ENCODE measurements at places on chromosomes 2 and 18.
A peak's percentile ranks its signal among the peaks of the same experiment; 100 is the strongest.

DNA sequence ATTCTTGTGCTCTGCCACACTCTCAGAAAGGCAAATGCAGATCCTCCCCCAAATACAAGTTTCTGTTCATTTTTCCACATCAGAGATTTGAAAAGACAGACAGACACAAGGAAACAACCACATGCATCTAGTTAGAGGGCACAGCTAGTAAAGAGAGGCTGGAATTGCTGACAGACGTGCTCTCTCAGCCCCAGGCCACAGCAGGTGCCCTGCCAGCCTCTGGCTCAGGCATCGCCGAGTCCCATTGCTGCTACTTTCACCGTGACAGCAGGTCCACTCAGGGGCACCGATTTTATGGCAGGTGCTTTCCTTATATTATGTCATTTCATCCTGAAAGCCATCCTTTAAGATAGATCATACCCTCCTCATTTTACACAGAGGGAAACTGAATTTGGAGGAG is 507.5 kb downstream of the EIPR1 start:
- no peak for DNase-seq

GRCh38 chr2:15127301-15127700 is 433.8 kb downstream of the NBAS start:
- DNase-seq: no peak

- DNase-seq: no peak
Observed at GRCh38 chr18:50231621-50232020, 34.7 kb downstream of the CFAP53 start.

GRCh38 chr18:6595666-6596065 is 133.8 kb upstream of the ARHGAP28 start:
- no peak for DNase-seq

- peak; percentile 26 for DNase-seq
Observed at GRCh38 chr2:24382363-24383073, 22.2 kb upstream of the ITSN2 start.

DNA sequence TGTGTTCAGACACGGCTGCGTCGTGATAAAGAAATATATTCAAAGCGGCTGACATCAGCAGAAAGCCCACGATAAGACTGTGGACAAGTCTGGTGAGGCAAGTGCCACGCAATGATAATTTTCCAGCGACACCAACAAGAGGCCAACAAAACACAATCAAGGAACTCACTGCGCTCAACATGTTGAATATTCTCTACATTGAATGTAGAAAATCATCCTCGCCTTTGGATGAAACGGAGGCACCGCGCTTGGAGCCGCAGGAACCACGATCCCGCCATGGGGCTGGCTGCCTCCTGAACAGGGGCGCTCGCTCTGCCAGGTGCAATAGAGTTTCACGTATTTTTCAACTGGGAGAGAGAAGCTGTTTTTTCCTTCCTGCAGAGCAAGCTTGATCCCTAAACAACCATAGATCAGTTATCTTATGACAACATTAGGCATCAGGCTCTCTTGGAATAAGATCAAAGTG is 220.3 kb downstream of the ATAD2B start:
- DNase-seq: no peak

DNA sequence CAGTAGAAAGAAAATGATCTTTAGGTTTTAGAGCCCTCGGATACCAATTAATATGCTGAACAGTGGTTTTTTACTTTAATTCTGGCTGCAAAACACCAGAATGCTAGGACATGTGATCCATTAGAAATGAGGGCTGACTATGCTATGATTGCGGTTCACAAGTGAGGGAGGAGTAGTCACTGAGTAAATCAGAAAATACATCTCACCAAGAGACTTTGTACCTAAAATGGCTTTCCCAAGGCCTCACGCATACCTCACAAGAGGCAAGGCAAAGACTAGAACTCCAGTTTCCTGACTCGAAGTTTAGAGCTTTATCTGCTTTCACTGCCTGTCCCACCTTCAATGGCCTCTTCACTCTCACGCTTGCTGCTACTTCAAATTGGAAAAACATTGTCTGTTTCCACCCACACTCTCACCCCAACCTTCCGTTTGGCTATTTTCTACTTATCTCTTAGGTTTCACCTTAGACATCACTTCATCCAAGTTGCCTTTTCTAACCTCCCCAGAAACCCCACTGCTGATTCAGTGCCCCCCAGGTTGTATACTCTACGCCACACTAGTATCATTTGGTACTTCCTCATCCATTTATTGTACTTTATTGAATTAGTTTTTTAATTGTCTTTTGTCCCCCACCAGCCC is 5.1 kb upstream of the MBD2 start:
- DNase-seq: no peak

DNA sequence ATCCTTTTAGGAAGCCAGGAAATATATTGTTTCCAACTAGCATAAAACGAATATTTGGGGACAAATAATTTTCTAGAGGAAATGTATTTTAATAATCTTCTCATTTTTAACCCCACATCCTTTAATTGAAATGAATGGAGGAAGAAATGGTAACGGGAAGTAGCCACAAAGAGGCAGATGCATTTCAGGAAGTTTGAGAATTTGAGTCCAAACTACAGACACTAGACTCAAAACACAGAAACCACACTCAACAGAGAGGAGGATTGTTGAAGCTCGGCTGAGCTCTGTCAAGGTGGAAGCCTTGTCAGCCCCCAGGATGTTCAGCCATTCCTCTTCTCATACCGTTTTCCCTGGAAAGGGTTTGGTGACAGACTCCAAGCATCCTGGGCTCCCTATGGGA is 288.5 kb downstream of the NAPG start:
- no peak for DNase-seq

DNA sequence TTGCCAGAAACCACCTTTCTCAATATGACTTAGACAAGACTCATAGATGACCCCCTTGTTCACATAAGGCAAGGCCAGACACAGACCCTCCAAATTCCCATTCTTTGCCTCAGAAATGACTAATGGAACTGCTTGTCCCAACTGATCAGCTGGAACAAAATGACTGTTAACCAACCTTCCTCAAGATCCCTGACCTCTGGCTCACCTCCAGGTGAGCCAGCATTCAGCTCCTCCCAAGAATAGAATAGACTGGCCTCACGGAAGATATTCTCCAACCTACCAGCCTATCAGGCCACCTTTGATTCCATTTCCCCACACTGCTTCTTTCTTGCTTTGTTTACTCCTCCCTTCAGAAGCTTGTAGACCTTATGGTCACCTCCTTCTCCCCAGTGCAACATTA is 195.7 kb upstream of the VWC2L start:
- DNase-seq: no peak

DNA sequence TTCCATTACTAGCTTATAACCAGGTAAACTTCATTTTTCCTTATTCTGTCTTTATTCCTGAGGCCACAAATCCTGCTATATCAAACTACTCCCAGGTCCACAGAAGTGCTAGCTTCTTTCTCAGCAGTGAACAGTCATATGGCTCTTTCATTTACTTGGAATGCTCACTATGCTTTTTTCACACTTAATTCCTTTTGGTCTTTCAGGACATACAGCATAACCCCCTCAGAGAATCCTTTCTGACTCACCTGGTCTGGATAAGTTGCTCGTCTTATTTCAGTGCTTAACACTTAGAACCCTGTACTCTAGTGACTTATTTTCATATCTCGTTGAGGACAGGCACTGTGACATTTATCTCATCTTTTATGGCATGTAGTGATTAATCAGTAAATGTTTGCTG is 325.0 kb upstream of the UBE2E3 start:
- DNase-seq: no peak

DNA sequence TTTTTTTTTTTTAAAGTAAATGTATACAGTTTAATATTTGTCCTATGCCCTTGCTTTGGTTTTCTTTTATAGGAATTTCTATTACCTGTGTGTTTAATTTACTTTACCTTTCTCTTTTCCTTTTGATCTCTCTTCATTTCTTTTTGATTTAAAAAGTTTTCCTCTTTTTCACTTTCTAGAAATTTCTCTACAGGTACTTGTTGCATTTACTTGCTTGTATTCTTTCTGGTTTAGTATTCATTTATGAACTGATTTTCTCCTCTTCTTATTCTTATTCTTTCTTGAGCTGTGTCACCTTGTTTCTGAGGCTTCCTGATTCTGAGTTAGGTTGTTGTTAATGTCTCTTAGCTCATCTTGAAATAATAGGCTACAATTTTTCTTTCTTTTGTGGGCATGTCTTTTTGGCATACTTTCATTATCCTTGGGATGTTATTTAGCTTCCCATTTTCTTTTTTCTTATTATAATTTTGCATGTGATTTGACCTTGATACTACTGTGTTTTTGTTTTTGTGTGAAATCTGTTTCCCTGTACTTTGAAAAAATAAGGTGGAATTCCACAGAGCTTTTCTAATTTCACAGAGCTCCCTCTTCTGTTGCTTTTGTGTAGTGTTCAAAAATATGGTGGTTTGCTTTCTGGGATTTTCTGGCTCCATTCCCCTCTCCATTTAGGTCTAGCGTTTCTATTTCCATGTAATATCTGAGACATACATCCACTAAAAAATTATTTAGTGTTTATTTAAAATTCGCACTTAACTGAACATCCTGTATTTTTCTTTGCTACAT is 25.5 kb upstream of the ALMS1 start:
- DNase-seq: no peak

DNA sequence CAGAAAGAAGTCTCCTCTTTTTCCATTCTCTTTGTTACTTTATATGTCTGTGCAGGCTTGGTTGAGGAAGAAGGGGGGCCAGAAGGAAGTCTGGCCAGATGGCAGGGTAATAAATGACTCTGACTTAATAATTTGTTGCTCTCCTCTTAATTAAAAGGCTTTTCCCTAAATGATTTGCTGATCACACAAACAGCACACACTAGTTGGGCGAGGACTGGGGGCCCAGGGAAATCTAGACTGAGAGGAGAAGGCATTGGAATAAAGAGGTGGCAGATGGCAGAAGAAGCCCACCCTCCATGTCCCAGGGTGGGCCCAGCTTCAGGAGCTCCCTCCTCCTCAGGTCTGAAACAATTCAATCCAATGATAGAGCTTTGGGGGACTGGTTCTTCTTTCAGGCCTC is 12.7 kb upstream of the SMARCAL1 start:
- no peak for DNase-seq
